ENCODE measurements at places on chromosomes 4 and X.

GRCh38 chr4:116724249-116724648 is 361.1 kb downstream of the TRAM1L1 start:
- no peak for DNase-seq

DNA sequence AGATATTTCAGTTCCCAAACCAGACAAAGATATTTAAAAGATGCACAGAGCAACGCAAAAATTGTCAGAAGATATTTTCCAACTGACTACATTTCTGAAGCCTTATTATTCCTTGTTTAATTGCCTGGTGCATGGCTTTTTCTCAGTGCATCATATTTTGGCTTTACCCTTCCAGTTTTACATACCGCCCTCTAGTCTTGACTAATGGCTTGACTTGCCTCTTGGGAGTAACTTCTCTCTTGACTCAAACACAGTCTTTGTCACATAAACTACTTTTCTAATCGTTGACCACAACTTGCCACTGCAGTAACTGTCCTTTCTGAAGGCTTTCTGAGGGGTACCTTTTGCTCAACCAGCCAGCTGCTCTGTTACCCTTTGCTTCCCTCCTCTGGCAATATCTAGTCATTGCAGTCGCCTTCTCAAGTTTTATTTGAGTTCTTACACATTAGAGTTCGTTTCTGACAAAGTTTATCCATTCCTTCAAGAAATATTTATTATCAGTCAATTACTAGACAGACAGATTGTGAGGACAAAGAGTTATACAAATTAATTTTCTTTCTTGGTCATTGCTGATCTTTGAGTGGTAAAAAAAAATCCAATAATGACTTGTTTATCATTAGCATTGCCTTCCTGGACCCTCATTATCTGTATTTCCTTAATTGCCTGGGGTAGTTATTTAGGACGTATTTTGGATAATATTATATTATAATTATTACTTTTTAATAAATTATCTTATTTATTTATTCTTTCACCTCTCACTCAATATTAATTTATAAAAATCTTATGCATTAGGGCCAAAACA is 506.9 kb upstream of the PCDH10 start:
- no peak for DNase-seq

GRCh38 chrX:21870494-21870893 is 14.7 kb downstream of the YY2 start:
- DNase-seq: no peak

- DNase-seq: no peak
Measured at GRCh38 chr4:109676886-109677285, 26.4 kb downstream of the CASP6 start.

DNA sequence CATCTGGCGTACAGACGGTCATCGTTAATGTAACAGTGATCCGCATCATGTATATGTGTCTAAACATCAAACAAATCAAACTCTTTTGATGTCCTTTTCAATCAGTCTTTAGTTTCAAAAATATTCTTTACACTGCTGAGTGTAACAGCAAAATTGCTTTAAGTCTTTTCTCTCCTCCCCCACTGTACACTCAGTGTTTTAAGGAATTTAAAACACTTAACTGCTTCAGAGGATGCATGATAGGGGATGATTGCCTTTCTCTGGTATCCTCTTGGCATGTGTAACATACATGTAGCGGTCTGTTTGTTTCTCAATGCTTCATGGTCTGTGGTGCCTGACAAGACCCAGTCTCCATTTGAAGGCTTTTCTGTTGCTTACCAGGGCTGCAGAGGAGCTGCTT is 41.6 kb downstream of the LIMCH1 start:
- DNase-seq: no peak

GRCh38 chr4:123469245-123469644 is 72.7 kb downstream of the SPRY1 start:
- no peak for DNase-seq

DNA sequence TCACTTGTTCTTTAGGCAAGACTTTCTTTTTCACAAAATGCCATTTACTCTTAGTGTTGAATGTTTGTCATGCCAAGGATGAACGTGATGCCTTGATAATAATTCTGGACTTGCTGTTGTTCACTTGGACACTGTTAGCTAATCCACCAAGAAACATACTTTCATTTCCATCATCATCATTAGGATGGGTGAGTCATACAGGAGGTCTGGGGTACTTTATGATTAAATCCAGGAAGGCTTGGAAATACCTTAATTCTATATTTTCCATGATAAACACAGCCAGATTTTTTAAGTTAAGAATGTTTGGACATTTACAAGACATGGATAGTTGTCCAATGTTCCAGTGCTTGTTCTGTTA is 260.7 kb upstream of the GIMD1 start:
- DNase-seq: no peak

GRCh38 chr4:79259242-79259641 is 66.6 kb downstream of the NAA11 start:
- DNase-seq: no peak

- DNase-seq: no peak
Measured at GRCh38 chr4:20359692-20360091, 108.0 kb downstream of the SLIT2 start.

GRCh38 chr4:77045490-77045889 is 30.3 kb downstream of the CCNI start:
- DNase-seq: no peak

Data from activated naive CD4-positive, alpha-beta T cell treated with Interleukin-2 at 50 U/mL for 16 hours (primary cell).